Cerebellar cortex (tissue), 1 donor: ENCODE measurements at places on chromosomes 16 and 17.

DNA sequence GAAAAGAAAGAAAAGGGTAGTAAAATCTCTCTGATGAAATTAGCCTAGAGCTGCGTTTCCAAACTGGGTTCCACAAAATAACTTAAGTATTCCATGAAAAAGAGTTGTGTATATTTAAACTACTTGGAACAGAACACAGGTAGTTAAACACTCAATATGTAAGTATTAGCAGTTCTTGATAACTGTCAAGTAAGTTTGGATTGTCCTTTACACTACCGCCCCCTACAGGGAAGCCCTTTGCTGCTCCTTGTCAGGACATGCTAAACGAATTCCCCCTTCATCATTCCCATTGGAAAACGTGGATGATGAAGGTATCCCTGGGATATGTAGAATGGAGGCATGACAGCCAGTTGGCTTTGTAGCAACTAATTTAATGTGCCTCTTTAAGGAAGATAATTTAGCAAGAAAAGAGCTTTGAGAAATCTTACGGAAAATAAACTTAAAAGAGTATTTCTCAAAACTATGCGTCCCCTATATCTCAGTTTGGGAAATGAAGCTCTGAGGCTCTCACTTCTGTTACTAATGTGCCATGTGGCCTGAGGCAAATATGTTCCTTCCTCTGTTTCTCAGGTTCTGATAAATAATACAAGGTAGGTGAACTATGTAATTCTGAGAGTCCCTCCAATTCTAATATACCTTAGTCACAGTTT, 18.8 kb downstream of the NCBP3 start:
- peak; percentile 69 for DNase-seq

DNA sequence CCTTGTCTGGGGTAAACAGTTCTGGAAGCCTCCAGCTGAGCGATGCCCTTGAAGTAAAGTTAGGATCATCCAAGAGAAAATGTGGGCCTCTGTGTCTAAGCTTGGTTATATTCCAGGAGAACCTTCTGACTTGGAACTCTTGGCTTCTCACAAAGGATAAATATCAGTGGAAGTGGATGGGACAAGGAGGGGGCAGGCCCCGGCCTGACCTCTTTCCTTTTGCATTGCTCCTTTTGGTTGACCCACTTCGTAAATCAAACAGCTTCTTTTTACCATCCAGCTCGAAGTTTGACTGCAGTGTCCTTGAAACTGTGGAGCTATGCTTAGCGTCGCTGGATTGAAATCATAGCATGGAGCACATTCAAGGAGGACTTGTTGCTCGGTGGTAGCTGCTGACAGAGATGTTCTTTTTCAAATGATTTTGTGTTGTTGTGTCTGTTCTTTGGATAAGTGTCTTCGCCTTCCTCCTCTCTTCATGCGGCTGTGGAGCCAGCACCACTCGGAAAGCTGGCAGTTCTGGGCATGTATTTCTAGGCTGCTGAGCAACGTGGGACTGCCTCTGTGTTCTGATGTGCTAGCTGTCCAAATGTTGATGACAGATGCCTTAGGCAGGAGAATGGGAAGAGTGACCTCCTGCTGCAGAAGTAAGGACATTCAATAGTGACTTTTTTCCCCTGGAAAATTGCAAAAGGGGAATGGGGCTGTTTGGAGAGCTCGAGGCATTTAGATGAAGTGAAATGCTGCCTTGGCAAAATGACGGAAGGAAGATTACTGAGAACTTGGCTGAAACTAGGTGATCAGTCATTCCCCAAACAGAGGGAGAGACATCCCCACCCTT, 4.5 kb downstream of the MINK1 start:
- peak; percentile 41 for DNase-seq

DNA sequence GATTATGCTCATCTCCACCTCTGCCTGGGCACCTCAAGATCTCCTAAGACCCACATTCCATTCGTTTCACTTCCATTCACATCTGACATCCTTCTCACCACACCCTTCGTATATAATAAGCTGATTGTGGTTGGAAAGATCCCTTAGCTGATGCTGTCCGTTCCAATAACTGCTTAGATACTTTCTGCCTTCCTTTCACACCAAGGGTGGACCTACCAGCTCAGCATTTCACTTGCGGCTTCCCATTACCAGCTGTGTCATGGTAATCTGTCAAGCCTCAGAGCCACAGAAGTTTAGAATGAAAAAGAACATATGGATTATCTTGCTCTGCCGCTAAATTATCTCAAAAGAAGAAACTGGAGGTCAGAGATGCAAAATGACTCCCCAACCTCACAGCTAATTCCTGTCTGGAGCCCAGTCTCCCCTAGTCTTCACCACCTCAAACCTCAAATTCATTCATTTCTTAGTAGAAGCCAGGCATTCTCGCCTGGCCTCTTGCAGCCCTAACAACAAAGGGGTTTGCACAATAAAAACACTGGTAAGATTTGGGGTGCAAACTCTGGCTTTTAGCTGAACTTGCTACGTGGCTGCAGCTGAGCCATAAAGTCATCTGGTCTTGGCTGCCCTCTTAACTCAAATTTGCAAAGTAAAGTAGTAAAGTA, 182.8 kb upstream of the HS3ST3A1 start:
- no peak for DNase-seq

GRCh38 chr17:69716556-69716955, 302.1 kb downstream of the MAP2K6 start:
- peak; percentile 77 for DNase-seq

DNA sequence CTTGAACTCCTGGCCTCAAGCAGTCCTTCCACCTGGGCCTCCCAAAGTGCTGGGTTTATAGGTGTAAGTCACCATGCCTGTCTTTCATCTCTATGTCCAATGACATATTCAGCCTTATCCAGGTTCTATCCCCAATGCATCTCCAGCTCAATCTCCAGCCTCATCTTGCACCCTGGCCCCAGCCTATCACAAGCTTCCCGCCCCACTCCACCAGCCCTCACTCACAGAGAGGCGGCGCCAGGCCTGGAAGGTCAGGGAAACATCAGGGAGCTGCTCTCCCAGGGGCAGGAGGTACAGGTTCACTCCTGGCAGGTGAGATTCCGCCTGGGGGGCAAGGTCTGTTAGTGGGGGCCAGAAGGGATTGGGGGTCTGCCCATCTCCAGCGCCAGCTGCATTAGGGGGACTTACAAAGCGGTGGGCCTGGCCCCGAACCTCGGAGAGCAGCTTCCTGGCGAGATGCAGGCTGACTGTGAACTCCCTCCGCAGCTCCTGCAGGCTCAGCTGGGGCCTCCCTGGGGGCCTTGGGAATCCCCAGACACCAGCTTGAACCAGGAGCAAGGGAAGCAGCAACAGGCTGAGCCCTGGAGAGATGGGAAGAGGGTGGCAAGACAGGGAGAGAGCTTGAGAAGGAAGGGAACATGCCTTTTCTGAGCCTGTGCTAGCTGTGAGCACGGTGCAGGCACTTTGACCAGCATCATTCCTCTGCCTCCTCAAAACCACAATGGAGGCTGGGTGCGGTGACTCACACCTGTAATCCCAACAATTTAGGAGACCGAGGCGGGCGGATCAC, 3.0 kb downstream of the IL27 start:
- no peak for DNase-seq

- no peak for DNase-seq
Observed at GRCh38 chr17:56173958-56174835, 20.9 kb downstream of the ANKFN1 start.

DNA sequence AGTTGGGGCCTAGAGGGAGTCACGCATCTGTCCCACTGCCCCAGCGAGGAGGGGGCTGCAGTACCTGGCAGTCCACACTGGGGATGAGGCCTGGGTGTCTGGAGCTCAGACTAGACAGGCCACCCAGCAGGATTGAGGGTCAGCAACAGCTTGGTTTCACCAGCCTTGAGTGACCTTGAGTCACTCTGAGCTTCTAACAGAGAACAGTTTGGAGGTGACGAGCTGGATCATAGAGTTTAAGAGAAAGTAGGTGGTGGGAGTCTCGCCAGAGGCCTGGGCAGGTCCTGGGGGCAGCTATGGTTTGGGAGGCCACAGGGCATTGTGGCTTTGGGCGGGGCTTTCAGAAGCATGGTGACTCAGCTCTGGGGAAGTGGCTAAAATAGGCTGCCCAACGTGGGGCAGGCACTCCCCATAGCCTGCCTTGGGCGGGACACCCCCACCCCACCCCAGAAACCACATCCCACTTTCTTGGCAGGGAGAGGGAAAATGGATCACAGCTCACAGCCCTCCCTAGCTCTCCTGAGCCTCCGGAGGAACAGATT, 20.5 kb downstream of the CDC42EP4 start:
- DNase-seq = no peak

GRCh38 chr17:60406887-60407286, 15.0 kb upstream of the USP32 start:
- DNase-seq = no peak

GRCh38 chr17:67125417-67125816, 81.1 kb downstream of the CACNG1 start:
- no peak for DNase-seq

DNA sequence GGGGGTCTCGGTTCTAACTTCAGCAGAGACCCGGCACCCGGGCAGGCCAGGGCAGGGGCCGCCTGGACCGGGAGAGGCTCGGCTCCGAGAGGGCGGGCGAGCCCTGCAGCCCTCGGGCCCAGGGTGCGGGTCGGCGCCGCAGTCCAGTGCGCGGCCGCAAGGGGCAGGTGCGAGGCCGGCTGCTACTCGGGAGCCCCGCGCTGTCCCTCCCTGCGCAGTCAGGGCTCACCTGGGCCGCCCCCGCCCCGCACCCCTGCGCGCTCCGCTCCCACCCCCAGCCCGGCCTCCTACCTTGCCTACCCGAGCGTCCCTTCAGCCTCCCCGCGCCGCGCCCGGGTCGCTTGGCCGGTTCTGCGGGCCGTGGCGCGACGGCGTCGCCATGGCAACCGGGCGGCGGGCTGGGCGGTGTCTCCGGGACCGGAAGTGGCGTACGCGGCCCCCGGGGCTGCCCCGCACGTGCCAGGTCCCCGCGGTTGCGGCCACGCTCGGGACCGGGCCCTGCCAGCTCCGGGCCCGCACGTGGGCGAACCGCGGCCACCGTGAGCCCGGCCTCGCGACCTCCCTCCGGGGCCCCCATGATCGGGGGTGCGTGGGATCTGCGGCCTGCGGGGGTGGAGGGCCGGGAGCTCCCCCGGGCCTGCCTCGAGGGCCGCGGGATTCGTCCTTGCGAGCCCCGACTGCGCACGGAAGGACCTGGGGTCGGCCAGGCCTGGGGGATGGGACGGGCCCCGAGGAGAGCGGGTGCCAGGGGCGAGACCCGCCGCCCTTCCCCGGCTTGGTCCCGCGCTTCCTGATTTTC, at the start of gene CYB561:
TSS of gene CYB561 (minus strand) at position 353 of the 799 bp plus-strand sequence. CDS start 8,759 bp downstream, outside the sequence.
- peak; percentile 46 for DNase-seq

- DNase-seq = no peak
Observed at GRCh38 chr16:23267647-23268046, 34.5 kb upstream of the SCNN1B start.

DNA sequence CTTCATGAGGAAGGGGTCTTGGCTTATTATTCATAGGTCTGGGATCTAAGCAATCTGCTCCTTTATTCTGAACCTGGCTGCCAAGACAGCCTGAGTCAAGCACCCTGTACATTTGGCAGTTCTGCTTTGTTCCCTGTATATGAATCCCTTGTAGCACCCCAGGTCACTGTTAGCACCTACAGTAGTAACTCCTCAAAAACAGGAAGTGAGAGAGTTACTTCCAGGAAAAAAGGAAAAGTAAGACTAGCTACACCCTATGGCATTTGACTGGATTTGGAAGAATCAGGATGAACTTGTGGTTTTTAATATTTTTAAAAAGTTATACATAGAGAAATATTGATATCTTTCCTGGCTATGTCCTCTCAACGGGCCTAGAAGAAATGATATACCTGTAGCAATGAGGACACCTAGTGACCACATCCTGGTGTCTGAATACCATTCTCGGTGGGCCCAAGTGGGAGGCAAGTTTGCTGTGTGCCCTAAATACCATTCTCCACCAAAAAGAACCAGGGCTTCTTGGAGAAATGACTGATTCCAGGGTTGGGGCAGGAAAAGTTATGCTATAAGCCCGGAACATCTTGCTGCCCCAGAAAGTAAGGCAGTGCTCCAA, 9.9 kb downstream of the ANKRD40 start:
- peak; percentile 48 for DNase-seq

- peak; percentile 47 for DNase-seq
Observed at GRCh38 chr16:13866073-13866472, 53.9 kb upstream of the ERCC4 start.

DNA sequence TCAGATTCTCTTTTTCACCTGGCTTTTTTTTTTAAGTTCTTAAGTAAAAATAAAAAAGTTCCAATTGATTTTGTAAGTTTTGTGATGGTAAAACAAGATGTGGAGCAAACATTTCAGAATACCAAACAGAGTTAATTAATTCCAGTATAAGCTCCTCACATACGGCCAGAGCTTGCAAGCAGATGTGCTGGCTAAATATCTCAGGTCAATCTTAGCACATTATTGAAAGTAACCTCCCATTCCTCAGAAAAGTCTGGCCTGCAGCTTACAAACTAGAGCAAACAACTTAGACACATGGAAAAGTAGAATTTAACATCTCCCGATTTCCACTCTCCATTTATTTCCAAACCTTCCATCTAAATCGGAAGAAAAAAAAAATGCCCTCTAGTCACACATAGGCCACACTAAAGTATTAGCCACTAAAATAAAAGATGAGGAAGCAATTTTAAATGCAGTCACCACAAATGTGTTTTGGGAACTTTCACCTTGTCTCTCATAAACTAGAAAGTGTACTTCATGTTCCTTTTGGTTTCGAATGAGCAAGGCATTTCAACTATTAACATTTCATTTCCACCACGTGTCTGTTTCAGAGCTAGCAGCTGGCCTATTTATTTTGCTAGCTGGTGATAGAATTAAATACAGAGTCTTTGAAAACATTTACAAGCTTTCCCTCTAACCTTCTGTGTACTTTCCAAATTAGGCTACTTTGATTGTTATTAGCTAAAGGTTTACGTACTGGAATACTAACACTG, 143.3 kb downstream of the STX8 start:
- DNase-seq = no peak

DNA sequence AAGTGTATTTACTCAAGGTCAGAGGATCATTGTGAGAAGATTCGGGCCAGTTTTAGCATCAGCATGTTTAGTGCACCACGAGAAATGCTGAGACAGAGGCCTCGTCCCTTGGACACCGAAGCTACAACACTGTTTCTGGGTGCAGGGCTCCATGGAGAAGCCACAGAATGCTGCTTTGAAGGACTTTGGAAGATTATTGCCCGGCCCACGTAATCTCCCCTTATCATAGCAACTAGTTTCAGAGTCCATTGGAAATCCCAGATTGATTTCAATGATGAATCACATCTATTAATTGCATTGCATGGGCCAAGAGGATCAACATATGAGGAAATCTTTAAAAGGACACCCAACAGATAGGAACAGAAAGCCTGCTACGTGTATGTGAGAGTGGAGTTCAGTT, 156.0 kb downstream of the MAF start:
- no peak for DNase-seq
